Lung (tissue), 17 donors: ENCODE measurements at places on chromosomes 12 and 14. TPM values are rescaled to one million over a fixed set of nuclear protein-coding genes. Genes with fewer than 3 reads are reported as not detected.

DNA sequence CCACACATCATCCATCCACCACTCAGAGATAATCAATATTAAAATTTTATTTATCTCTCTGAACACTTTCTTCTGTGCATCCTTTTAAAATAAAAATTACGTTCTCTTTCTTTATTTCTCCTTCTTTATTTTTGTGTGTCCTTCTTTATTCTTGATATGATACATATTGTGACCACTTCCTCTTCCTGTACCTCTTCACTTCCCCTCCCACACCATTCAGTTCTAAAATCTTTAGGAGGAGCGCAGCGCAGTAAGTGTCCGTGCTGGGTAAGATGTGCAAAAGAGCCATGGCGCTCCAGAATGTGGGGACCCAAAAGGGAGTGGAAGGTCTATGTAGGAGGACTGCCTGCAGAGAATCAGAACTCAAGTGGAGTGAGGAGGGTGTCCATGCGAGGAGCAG is 256.7 kb downstream of the ITPR2 start:
- peaks cover 2% of the 10 kb centered on the region for H3K36me3 ChIP-seq
- no peaks in the 10 kb centered on the region for H3K4me1 ChIP-seq
- DNase-seq = no peak
- no peak overlapping the region for H3K27ac ChIP-seq
- no peak overlapping the region for H3K4me3 ChIP-seq
- no peaks in the 10 kb centered on the region for H3K27me3 ChIP-seq

DNA sequence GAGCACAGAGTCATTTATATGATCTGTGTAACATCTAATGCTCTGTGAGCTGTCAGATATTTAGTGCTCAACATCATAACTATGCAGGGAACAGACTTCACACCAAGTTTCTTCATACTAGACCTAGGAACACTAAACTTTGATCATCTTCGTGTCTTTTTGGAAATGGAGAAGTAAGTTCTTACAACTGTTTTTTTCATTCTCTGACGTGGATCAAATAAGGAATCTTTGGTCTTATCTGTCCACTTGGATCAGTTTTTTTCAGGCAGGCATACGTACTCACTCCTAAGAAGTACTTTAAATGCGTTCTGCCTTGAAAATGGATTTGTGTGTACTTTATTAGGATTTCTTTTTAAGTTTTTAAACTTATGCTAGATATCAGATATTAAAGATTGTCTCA is 191.0 kb downstream of the FBXL14 start:
- no peak overlapping the region for H3K4me3 ChIP-seq
- H3K36me3 ChIP-seq = no peaks in the 10 kb centered on the region
- DNase-seq = no peak
- no peaks in the 10 kb centered on the region for H3K27me3 ChIP-seq
- no peak overlapping the region for H3K27ac ChIP-seq
- H3K4me1 ChIP-seq = no peaks in the 10 kb centered on the region

The APAF1 gene
- 6.6 TPM for polyA plus RNA-seq

GRCh38 chr12:23909551-23909950 is 39.9 kb downstream of the SOX5 start:
- no peaks in the 10 kb centered on the region for H3K36me3 ChIP-seq
- no peak overlapping the region for H3K4me3 ChIP-seq
- H3K27ac ChIP-seq = no peak overlapping the region
- no peaks in the 10 kb centered on the region for H3K27me3 ChIP-seq
- DNase-seq = no peak
- no peaks in the 10 kb centered on the region for H3K4me1 ChIP-seq

GRCh38 chr12:99810718-99811593 is 163.4 kb downstream of the GARIN6 start:
- peak; percentile 70 for DNase-seq
- H3K4me1 ChIP-seq = peaks cover 5% of the 10 kb centered on the region
- no peak overlapping the region for H3K4me3 ChIP-seq
- no peak overlapping the region for H3K27ac ChIP-seq
- no peaks in the 10 kb centered on the region for H3K27me3 ChIP-seq

DNA sequence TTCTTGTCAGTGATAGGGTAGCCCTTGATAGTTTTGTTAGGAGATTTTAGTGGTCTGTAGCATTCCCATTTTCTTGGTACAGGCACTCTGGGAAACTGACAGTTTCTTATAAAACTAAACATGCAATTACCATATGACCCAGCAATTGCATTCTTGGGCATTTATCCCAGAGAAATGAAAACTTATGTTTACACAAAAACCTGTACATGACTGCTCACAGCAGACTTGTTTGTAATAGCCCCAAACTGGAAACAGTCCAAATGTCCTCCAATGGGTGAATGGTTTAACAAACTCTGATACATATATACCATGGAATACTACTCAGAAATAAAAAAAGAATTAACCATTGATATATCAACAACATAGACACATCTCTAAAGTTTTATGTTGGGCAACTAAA is 75.5 kb downstream of the BORCS5 start:
- H3K4me3 ChIP-seq = no peak overlapping the region
- H3K27ac ChIP-seq = no peak overlapping the region
- H3K27me3 ChIP-seq = no peaks in the 10 kb centered on the region
- DNase-seq = peak; percentile 98

The GARIN6 gene
- polyA plus RNA-seq = not detected

The MSI1 gene
- polyA plus RNA-seq = 0.18 TPM

DNA sequence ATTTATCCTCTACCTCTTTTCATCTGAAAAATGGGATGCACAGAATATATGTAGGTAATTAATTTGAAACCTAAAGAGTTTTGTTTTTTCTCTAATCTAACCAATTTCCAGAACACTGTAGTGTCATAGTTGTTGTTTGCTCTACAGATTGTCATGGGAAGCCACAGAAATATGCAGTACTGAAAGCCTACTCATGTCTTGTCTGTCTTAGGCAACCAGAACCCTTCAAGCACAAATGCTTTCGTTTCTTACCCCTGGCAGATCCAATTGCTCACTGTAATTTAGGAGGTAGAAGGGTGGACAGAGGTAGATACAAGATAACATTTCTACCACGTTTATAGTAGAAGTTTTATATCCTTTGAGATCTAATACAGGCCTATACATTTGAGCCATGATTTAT is 330.2 kb upstream of the NOVA1 start:
- no peak for DNase-seq
- no peak overlapping the region for H3K4me3 ChIP-seq
- H3K4me1 ChIP-seq = no peaks in the 10 kb centered on the region

The FOXN4 gene
- polyA plus RNA-seq = 0.04 TPM

DNA sequence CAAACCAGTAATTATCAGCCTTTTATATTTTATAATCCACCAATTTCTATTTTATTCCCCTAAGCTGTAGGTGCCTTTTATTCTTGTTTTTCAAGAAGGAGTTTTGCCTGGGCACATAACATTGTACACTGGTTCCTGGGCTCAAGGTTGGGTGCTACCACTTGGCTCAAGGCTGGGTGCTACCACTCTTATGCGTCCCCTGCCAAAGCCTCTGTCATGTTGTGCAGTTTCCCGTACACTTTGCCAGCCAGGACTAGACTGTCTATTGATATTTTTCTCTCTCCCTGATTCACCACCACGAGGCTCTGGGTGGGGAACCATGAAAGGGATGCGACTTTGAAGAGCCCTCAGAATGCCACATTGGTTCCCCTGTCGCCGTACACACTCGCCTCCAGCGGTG is 52.5 kb upstream of the VASH1 start:
- H3K36me3 ChIP-seq = no peaks in the 10 kb centered on the region
- H3K27me3 ChIP-seq = no peaks in the 10 kb centered on the region
- no peak overlapping the region for H3K4me3 ChIP-seq
- no peaks in the 10 kb centered on the region for H3K4me1 ChIP-seq
- no peak overlapping the region for H3K27ac ChIP-seq
- DNase-seq = no peak

- peak; percentile 24 for DNase-seq
- H3K36me3 ChIP-seq = no peaks in the 10 kb centered on the region
- peaks cover 3% of the 10 kb centered on the region for H3K4me1 ChIP-seq
- no peak overlapping the region for H3K27ac ChIP-seq
- no peaks in the 10 kb centered on the region for H3K27me3 ChIP-seq
Observed at GRCh38 chr12:46303039-46303666, 34.3 kb upstream of the SLC38A1 start.

GRCh38 chr14:23141706-23142444 is 22.8 kb upstream of the CEBPE start:
- no peak overlapping the region for H3K4me3 ChIP-seq
- H3K36me3 ChIP-seq = no peaks in the 10 kb centered on the region
- H3K4me1 ChIP-seq = peaks cover 8% of the 10 kb centered on the region
- DNase-seq = no peak
- no peaks in the 10 kb centered on the region for H3K27me3 ChIP-seq

DNA sequence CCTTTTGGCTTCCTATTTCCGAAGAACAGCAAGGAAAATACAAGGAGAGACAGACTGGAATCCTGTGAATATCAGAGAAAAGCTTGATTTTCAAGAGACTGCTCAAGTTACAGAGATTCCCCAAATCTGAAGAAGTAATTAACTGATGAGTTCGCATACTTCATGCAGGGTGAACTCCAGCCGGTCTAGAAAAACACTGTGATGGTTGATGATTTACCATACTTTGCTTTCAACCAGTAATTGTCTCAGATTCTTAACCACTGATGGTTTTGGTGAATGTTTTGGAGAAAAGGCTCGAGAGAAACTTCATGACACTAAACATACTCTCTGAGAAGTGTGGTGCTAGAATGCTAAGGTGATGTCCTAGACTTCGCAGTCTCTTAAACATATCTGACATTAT is 4.4 kb upstream of the PLXNC1 start:
- H3K27me3 ChIP-seq = peaks cover 15% of the 10 kb centered on the region
- no peak overlapping the region for H3K27ac ChIP-seq
- no peaks in the 10 kb centered on the region for H3K36me3 ChIP-seq
- no peak overlapping the region for H3K4me3 ChIP-seq
- DNase-seq = no peak
- peaks cover under 1% of the 10 kb centered on the region for H3K4me1 ChIP-seq

The KRT4 gene
- polyA plus RNA-seq = 1.3 TPM

DNA sequence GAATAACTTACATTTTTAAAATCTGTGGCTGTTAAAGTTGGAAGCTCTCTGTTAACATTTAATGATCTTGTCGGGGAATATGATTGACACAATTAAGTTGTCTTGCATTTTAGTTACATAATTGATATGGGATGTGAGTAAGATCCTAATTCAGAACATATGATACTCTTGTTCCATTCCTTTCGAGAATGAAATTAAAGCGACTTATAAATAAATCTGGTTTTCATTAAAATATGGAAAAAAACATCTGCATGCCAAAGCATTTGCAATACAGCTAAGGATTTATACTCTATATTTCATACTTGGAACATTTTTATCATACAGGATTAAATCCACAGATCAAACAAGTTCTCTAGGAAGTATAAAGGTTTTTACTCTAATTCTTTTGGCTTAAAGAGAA is 52.0 kb downstream of the SLC38A6 start:
- H3K27ac ChIP-seq = no peak overlapping the region
- no peaks in the 10 kb centered on the region for H3K27me3 ChIP-seq
- DNase-seq = no peak
- no peaks in the 10 kb centered on the region for H3K36me3 ChIP-seq
- H3K4me3 ChIP-seq = no peak overlapping the region

GRCh38 chr12:31783996-31784645 is 55.3 kb upstream of the AMN1 start:
- no peaks in the 10 kb centered on the region for H3K36me3 ChIP-seq
- H3K27me3 ChIP-seq = no peaks in the 10 kb centered on the region
- H3K4me1 ChIP-seq = no peaks in the 10 kb centered on the region
- no peak overlapping the region for H3K27ac ChIP-seq
- DNase-seq = no peak
- no peak overlapping the region for H3K4me3 ChIP-seq

- no peak for DNase-seq
- no peaks in the 10 kb centered on the region for H3K27me3 ChIP-seq
- no peak overlapping the region for H3K27ac ChIP-seq
- no peaks in the 10 kb centered on the region for H3K4me1 ChIP-seq
- no peak overlapping the region for H3K4me3 ChIP-seq
- no peaks in the 10 kb centered on the region for H3K36me3 ChIP-seq
Observed at GRCh38 chr14:72583316-72584272, 310.3 kb downstream of the DPF3 start.

DNA sequence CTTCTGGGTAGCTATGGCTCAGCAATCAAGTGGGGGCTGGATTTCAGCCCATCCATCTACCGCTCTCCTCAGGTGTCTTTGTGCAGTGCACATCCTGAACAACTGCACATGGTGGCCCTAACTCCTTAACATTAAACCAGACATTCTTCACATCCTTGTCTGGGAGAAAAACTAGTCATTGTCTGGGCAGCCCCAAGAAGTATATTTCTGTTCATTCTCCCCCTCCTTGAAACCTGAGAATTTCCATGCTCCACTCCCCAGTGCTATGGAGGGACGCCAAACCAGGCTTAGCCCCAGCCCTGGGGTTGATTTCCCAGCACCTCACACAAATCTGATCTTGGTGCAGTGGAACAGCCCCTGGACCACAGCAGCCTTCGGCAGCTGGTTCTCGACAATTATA is 13.4 kb downstream of the MYL2 start:
- no peak overlapping the region for H3K27ac ChIP-seq
- no peaks in the 10 kb centered on the region for H3K27me3 ChIP-seq
- H3K4me3 ChIP-seq = no peak overlapping the region
- DNase-seq = no peak
- H3K36me3 ChIP-seq = no peaks in the 10 kb centered on the region
- no peaks in the 10 kb centered on the region for H3K4me1 ChIP-seq

DNA sequence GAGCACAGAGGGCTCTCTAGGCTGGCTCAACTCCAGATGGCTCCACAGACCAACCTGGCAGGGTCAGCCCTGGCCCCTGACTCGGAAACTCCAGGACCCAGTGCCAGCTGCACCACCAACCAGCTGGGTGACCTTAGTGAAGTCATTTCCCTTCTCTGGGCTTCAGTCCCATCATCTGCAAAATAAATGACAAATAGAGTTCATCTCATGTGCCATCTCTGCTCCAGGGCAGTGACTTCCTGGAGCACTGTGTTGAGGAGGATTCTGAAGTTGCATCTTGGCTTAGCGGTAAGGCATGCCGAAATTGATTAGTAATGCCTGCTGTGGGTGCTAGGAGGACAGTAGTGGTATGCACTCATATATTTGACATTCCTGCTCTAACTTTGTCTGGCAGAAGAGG is 31.5 kb downstream of the DTX1 start:
- H3K4me3 ChIP-seq = no peak overlapping the region
- H3K36me3 ChIP-seq = no peaks in the 10 kb centered on the region
- H3K27me3 ChIP-seq = peaks cover 10% of the 10 kb centered on the region
- H3K4me1 ChIP-seq = no peaks in the 10 kb centered on the region

GRCh38 chr12:42761086-42761485 is 171.5 kb upstream of the PRICKLE1 start:
- no peaks in the 10 kb centered on the region for H3K27me3 ChIP-seq
- DNase-seq = no peak
- H3K4me1 ChIP-seq = peaks cover 9% of the 10 kb centered on the region
- no peak overlapping the region for H3K4me3 ChIP-seq
- H3K36me3 ChIP-seq = no peaks in the 10 kb centered on the region
- H3K27ac ChIP-seq = no peak overlapping the region

The NRL gene
- 2.7 TPM for polyA plus RNA-seq

- no peak for DNase-seq
- H3K36me3 ChIP-seq = no peaks in the 10 kb centered on the region
- no peak overlapping the region for H3K27ac ChIP-seq
- no peak overlapping the region for H3K4me3 ChIP-seq
Observed at GRCh38 chr12:131211340-131211938, 257.7 kb downstream of the ADGRD1 start.

The PZP gene
- polyA plus RNA-seq = 0.61 TPM

The DHH gene
- 0.16 TPM for polyA plus RNA-seq
